ENCODE measurements at places on chromosomes 6 and 20.
A peak's percentile ranks its signal among the peaks of the same experiment; 100 is the strongest.

GRCh38 chr6:159691133-159691962 is 1.7 kb downstream of the SOD2 start:
- DNase-seq = no peak

GRCh38 chr6:63272397-63272796 is 47.4 kb downstream of the LGSN start:
- no peak for DNase-seq

GRCh38 chr20:43514648-43514999 is 7.1 kb downstream of the L3MBTL1 start:
- no peak for DNase-seq

DNA sequence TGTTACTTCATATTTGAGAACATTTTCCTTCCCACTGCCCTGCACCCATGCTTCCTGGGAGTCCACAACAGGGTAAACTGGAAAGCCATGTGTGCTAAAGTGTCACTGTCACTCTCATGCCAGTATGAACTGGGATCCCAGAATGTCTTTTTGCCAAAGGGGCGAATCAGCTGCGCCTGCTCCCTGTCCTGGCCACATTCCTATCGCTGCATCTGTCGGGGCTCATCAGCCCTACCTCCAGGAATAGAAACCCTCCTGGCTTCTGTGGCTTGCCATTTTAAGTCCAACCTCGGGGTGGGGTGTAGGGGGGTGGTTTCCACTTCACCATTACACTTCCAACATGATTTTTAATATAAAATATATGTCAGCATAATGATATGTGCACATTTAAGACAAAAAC is 933 bp downstream of the KLHL31 start:
- DNase-seq = peak; percentile 79

- DNase-seq = no peak
Observed at GRCh38 chr6:168107191-168107983, 28.4 kb upstream of the FRMD1 start.

GRCh38 chr6:144423167-144423566 is 138.0 kb downstream of the UTRN start:
- no peak for DNase-seq

- no peak for DNase-seq
Observed at GRCh38 chr6:17884498-17885478, 102.6 kb downstream of the KIF13A start.

GRCh38 chr6:84263557-84263956 is 36.1 kb upstream of the CEP162 start:
- no peak for DNase-seq

- DNase-seq = no peak
Observed at GRCh38 chr6:107466062-107466461, 6.7 kb upstream of the PDSS2 start.

DNA sequence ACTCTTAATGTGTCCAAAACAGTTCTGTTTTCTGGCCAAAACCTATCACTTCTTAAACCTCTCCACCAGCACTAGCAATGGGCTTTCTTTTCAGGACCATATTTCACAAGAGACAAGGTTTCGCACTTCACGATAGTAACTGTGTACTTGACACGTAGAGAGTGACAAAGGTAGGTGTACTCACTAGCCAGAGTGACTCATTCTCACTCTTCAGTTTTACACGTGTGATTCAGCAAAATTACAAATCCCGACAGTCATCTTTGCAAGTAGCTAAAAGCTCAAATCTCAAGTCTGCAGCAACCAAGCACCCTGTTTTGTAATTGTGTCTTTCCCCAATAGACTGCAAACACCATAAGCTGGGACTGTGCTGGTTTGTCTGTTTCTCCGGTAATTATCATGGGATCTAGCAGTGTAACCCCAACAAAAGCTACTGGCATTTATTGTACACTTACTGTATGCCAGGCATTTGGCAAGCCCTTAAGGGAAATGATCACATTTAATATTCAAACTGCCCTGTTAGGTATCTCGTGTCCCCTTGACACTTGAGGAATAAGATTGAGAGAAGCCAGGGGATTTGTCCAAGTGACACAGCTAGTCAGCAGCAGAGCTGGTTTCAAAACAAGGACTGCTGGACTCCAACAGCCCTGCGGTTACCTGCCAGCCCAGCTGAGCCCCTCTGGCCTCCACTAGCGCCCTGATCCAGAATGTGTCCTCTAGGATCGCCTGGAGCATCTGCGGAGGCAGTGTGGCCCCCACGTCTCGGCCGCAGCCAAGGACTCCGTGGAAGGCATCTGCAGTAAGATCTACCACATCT is 9.9 kb downstream of the PCIF1 start:
- DNase-seq = no peak

GRCh38 chr6:24838994-24839393 is 40.3 kb upstream of the ARMH2 start:
- DNase-seq = no peak

DNA sequence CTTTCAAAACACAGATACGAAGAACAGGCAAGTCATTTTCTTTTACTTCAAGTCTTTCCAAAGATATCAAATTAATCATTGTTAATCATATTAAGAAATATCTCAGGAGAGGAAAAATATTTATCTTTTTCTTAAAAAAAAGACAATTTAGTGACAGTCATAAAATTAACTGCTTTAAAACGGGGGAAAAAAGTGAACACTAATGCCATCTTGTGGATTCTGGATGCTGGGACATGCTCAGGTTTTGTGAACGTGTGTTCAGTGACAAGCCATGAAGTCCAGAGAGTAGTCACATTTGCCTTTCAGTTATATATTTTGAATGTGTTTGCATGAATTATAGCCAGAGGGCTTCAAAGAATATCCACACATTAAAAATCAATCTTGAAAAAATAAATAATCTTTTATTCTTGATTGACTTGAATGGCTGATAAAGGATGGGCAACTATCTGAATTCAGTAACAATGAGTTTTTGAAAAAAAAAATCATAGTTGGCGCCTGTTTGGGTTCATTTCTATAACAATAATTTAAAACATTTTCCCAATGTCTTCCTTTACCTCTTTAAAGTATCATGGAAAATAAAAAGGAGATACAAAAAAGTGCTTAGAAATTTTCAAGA is 74.7 kb upstream of the NOX3 start:
- DNase-seq = no peak

GRCh38 chr6:53134601-53135235 is 13.9 kb downstream of the GCM1 start:
- no peak for DNase-seq

DNA sequence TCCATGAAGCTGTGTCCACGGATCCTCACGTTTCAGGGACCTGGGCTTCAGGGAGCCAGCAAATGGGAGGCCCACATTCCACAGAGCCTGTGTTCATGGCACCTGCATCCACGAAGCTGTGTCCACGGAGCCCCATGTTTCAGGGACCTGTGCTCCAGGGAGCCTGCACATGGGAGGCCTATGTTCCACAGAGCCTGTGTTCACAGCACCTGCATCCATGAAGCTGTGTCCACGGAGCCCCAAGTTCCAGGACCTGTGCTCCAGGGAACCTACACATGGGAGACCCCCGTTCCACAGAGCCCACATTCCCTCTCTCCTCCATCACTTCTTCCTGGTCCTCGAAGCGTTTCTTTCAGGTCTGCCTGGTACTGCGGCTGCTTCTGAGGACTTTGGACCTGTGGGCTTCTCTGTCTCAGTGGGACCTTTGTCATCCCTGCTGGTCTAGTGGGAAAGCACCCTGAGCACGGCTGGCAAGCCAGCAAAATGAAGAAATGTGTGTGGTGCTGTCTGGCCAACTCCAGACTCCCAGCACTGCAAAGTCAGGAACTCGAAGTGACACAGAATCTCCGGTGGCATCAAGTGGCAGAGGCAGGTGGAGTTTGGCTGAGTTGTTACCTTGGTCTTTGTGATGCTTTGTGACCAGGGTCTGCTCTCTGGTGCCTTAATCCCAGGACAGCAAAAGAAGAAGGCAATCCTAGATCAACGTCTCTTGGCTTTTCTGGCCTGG is 245.9 kb downstream of the DLL1 start:
- DNase-seq = peak; percentile 58

- no peak for DNase-seq
Observed at GRCh38 chr6:122620902-122621301, 10.7 kb downstream of the PKIB start.

- DNase-seq = no peak
Observed at GRCh38 chr6:121439475-121439874, 4.0 kb downstream of the GJA1 start.

- no peak for DNase-seq
Observed at GRCh38 chr6:100203400-100203799, 209.4 kb upstream of the MCHR2 start.
